Stimulated activated CD4-positive, alpha-beta T cell treated with anti-CD3 and anti-CD28 coated beads, Interleukin-12 subunit alpha, Interleukin-12 subunit beta, amount 100 ng/mL, for 24 hours (primary cell): ENCODE measurements at places on chromosomes 5 and 9.

- DNase-seq: no peak
Observed at GRCh38 chr9:81629440-81629839, 59.9 kb downstream of the TLE1 start.

DNA sequence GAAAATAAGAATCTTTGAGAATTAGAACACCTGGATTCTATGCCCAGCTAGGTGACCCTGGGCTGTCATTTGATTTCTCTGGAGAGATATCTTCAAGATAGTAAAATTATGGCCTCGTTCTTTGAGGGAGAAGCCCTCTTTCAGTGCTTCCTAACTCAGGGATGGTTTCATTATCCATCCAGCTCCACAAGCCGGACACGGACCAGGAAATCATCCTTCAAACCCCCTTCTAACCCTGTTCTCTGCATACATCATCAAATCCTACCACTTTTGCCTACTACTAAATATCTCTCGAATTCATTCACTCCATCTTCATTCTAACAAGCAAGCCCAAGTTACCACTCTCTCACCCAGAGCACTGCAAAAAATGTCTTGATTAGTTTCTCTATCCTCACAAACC lies 57.2 kb downstream of the MAPKAP1 start:
- no peak for DNase-seq

GRCh38 chr5:142621227-142621626 lies 64.7 kb downstream of the FGF1 start:
- no peak for DNase-seq

GRCh38 chr5:139670369-139671095 lies 22.4 kb downstream of the CXXC5 start:
- no peak for DNase-seq

DNA sequence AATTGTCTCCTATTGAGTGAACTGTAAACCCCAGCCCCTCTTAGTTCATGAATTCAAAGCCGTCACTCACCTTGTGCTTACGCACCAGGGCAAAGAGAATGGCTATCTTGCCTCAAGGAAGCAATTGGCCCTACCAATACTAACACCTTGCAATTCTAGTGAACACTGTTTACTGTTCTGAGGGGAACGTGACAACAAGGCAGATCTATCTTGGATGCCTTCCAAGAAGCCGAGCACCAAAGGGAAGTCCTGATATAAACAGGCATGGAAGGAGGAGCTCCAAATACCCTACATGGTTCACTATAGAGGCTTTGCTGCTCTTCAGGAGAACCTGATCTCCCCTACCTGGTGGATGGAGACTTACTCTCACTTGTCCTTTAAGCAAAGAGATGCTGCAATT lies 1.7 kb upstream of the PLPPR1 start:
- no peak for DNase-seq

DNA sequence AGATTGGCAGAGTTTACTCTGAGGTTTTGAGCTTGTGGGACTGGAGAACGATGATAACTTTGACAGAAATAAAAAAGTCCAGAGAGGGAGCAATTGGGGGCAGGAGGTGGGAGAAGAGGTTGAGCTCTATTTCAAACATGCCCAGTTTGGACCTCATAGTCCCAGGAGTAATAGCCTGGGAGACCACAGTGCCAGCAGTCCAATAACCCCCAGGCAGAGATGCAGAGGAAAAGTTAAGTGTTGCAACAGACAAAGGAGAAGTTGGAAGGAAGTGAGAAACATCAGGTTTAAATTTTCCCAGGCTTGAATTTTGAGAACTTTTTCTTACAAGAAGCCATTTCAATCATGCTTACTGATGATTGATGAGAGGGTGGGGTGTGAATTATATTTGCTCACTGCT lies 117.0 kb upstream of the GHR start:
- DNase-seq: no peak

- no peak for DNase-seq
Observed at GRCh38 chr9:74498621-74499095, 1.5 kb downstream of the RORB start.

DNA sequence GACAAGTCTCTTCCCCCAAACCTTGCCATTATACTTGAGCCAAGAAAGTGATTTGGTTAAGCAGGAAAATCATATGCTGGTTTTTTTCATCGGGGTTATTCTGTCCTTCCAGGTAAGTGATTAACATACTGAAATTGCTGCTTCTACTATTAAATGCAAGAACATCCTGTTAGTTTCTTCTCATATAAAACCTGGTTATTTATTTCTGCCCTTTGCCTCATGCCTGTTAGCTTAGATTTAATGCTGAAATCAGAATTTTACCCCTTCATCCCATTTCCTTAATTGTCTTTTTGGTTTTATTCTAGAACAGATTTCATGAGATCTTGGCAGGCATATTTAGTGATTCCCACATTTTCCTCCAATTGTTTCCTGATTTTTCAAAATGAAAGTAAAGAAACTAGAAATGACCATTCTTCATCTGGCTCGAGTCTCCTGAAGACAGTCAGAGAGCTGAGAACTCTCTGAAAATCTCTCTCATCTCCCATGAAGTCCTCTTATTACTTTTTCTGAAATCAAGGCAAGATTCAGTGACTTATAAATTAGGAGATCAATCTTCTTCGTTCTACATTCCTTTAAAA lies 132.9 kb downstream of the NFIB start:
- DNase-seq: no peak

DNA sequence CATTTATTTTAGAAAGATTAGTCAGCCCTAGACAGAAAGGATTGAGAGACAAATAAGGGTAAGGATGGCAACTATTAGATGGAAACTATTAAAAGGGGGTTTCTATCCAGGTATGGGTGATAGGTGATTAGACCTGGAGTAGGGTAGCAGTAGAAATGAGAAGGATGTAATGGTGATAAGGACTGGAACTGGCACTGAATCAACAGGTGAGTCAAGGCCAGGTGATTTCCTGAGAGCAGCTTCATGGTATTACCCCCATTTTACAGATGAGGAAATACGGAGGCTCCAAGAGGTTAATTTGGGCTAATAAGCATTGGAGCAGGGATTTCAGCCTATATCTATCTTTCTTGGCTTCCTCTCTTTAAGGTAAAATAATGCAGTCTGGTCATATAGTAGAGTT lies 55.7 kb downstream of the CAST start:
- no peak for DNase-seq

DNA sequence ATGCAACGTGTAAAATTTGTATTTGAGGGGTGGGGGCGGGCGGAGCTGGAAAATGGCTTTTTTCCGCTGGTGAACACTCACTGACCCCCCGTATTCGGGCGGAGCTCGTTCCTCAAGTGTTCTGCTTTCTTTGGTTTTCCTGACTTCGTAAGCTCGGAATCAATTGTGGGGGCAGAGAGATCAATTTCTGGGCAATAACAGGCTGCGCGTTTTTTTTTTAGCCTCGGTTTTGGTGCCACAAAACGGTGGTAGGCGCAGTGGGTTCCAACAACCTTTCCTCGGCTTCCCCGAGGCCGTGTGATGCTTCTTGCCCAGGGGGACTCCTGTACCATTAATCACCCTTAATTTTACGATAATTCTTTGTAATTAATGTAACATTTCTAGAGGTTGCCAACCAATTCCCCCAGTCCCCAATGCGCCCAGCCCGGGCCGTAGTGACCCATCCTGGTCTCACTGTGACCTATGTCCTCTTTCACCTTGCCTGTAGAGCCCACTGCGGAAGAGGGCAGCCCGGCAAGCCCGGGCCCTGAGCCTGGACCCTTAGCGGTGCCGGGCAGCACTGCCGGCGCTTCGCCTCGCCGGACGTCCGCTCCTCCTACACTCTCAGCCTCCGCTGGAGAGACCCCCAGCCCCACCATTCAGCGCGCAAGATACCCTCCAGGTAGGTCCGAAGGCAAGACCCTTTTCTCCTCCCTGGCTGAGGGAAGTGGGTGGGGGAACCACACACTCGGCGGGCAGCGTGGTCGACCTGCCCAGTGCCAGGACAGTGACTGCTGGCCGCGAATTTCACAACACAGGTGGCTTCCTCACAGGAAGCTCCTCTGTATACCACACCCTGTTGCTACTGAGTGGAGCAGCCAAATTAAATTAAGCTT lies 3.7 kb downstream of the NR4A3 start:
- DNase-seq: no peak

- no peak for DNase-seq
Observed at GRCh38 chr5:111691914-111692313, 65.1 kb downstream of the NREP start.
